ENCODE measurements at places on chromosomes 12 and 14.
A peak's percentile ranks its signal among the peaks of the same experiment; 100 is the strongest.

- no peak for DNase-seq
Measured at GRCh38 chr12:108712165-108712924, 19.0 kb downstream of the CORO1C start.

- no peak for DNase-seq
Measured at GRCh38 chr14:103692159-103692558, 23.1 kb downstream of the XRCC3 start.

GRCh38 chr14:54667764-54668163 is 100.8 kb downstream of the SAMD4A start:
- DNase-seq = no peak

GRCh38 chr12:121786440-121786825 is 7.1 kb downstream of the RHOF start:
- peak; percentile 87 for DNase-seq

- DNase-seq = no peak
Measured at GRCh38 chr14:88835661-88836060, 11.2 kb downstream of the TTC8 start.

DNA sequence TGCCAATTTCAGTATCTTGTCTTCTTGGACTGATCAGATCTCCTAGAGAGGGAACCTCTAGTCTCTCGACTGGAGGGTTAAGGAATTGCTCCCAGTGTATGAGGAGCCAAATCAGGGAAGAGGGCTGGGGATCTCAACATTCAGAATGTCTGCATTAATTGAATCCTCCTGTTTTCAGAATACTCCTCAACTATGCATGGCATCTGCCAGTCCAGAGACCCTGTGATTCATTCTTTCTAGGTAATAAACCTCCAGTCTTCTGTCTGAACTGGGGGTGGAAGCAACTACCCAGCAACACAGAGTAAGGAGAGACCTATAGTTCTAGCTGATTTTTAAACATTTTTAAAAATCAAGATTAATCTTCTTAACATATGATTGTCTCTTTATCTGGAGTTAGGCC is 92.7 kb downstream of the AKAP6 start:
- no peak for DNase-seq

GRCh38 chr14:99214701-99215100 is 57.3 kb downstream of the BCL11B start:
- DNase-seq = no peak

DNA sequence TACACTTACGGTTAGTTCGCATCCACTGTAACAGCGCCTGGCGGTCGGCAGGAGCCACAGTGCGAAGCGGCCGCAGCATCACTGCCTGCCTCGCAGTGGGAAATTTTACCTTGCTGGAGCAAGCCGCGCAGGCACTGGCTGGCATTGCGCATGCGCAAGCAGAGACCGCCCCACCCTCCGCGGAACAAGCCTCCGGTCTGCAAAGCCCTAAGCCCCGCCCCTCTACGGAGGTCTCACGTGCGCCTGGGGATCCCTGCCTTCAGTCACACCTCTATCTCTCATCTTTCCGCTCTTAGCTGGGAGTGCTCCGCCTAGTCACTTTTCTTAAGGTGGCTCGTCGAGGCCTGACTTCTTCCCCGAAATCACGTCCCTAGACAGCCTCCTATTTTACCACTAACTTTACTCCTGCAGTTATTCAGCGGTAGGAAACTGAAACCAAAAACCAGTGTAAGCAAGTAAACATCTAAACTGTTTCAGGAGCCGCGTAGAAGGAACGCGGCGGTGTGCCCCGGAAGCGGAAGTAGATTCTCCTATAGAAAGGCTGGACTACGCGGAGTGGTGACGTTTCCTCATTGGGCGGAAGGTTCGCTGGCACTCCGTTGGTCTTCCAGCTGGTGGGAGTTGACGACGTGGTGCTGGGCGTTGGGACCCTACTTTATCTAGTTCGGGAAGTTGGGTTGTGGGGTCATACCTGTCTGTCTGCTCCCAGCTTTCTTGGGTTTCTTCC is at the start of gene SRP54:
Gene SRP54, plus strand, starts transcription at position 572 of the 727 bp plus-strand sequence. CDS start 13,718 bp downstream, outside the sequence.
- peak; percentile 99 for DNase-seq

DNA sequence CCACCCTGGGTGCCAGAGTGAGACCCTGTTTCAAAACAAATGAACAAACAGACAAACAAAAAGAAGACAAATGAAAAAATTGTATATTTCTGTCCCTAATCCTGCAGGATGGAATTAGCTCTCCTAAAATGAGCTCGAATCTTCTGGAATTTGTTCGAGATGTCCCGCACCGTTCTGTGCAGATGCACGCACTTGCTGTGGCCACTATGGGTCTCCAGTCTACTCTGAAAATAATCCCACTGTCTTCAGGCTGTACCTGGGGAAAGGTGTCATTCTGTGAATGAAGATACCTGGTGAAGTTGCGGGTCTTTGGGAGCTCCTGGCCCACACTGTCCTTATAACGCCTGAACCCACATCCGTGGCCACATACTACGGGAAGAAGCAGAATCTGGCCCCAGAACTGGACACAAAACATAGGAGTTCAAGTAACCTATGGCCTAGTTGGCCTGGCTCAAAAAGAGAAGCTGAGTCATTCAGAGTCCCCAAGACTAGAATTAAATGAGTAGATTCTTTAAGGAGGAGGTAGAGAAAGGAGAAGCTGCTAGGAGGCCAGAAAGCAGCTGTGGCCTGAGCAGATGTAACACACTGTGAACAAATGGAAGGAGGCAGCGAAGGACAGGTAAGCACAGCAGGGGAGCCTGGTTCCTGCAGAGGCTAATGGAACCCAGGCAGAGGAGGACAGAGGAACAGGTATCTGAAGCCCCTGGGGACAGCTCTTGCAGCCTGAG is 108.6 kb downstream of the FOXN3 start:
- no peak for DNase-seq

GRCh38 chr12:132437943-132438700 is 51.8 kb upstream of the FBRSL1 start:
- no peak for DNase-seq

- peak; percentile 17 for DNase-seq
Measured at GRCh38 chr14:25381498-25381897, 331.6 kb upstream of the STXBP6 start.

GRCh38 chr12:1226951-1227350 is 235.9 kb downstream of the ERC1 start:
- DNase-seq = no peak

GRCh38 chr12:26734510-26735248 is 98.3 kb downstream of the ITPR2 start:
- DNase-seq = no peak

- DNase-seq = no peak
Measured at GRCh38 chr12:50006754-50007442, 18.4 kb downstream of the RACGAP1 start.

DNA sequence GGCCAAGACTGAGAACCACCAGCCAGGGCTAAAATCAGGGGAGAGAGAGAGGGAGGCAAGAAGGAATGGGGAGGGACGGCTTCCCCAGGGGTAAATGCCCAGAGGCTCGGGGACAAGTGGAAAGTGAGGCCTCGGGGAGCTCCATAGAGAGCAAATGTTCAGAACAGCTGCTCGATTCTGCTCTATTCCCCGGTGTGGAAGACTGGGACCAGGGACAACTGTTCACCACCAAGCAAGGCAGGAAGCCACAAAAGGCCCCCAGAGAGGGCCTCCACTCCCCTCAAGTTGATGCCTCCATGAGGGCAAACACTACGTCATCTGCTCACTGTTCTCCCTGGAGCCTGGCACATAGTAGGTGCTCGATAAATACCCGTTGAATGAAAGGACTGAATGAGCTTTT is 53.5 kb downstream of the IRF2BPL start:
- no peak for DNase-seq

- no peak for DNase-seq
Measured at GRCh38 chr14:67663633-67664032, 10.8 kb downstream of the VTI1B start.
